CD4-positive, alpha-beta T cell treated with Interleukin-6 at 100 ng/mL for 8 hours (primary cell): ENCODE measurements at places on chromosomes 6 and 20.

DNA sequence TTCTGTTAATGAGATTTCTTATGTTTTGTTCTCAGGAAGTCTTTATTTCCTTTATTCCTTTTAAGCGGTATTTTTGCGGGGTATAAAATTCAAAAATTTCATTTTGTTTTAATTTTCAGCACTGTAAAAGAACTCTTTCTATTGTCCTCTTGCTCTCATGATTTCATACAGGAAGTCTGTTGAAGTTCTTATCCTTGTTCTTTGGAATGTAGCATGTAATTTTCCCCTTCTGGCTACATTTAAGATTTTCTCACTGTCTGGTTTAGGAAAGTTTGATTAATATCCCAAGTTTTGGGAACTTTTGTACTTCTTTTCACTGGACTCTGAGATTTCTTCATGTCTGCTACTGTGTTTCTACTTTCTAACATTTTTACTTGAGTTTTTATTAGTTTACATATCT is 581.4 kb upstream of the GJE1 start:
- no peak for DNase-seq

- DNase-seq: no peak
Measured at GRCh38 chr6:157695301-157696040, 127.6 kb upstream of the SNX9 start.

DNA sequence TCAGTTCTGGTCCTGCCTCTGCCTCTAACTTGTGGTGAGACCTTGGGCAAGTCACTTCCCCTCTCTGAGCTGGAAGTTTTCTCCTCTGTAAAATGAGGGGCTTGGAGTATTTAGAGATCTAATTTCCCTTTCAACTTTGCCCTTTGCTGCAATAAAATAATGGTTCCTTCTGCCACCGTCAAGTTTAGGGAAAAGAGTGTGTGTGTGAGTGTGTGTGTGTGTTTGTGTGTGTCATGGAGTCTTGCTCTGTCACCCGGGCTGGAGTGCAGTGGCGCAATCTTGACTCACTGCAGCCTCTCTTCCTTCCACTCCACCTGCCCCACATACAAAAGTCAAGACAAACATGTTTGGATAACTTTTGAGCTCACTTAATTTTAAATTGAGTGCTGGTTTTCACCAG is 39.2 kb upstream of the PIM1 start:
- no peak for DNase-seq

DNA sequence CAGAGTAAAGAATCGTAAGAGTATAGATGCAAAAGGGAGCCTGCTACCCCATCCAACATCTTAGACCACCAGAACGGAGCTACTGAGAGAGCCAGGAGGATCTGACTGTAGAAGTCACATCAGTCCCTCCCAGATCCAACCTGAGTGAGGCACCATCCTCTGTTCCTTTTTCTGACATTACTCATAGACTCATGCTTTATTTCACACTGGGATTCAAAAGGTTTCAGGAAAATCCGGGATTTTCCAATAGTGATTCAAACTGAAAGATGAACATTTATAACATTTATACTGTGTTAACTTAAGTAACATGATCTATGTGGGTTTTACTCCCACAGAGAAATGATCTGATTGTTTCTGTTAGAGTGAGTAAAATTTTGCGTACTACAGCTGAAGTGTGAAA is 868.6 kb upstream of the GJE1 start:
- no peak for DNase-seq

DNA sequence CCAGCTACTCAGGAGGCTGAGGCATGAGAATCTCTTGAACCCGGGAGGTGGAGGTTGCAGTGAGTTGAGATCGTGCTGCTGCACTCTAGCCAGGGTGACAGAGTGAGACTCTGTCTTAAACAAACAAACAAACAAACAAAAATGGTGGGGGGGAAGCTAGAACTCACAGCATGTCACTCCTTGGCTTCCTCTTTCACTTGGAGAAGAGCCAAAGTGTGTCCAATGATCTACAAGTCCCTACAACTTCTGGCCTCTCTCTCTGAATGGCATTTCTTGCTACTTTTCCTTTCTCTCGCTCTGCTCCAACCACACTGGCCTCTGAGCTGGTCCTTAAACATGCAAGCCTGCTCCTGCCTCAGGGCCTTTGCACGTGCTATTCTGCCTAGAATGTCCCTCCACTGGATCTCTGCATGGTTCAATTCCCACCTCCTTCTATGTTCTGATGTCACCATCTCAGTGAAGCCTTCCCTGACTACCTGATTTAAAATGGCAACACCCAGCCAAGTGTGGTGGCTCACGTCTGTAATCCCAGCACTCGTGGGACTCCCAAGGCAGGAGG is 8.1 kb downstream of the TLDC2 start:
- no peak for DNase-seq

DNA sequence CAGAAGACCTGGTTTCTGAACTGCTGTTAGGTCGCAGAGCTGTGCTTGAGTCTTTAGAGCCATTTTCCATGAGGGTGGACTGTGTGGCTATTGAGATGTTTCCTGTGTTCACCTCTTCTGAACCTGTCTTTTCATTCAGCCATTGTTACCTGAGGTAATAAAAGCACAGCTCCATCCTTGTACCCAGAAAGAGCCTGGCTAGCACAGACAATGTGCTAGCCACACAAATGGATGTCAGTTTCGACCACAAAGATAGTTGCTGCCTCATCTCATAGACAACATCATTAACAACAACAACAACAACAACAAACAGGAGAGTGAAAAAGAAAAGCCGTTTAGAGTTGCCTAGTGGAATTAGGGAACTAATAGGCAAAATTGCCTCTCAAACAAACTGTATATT is 114.7 kb downstream of the MYO6 start:
- DNase-seq: no peak

DNA sequence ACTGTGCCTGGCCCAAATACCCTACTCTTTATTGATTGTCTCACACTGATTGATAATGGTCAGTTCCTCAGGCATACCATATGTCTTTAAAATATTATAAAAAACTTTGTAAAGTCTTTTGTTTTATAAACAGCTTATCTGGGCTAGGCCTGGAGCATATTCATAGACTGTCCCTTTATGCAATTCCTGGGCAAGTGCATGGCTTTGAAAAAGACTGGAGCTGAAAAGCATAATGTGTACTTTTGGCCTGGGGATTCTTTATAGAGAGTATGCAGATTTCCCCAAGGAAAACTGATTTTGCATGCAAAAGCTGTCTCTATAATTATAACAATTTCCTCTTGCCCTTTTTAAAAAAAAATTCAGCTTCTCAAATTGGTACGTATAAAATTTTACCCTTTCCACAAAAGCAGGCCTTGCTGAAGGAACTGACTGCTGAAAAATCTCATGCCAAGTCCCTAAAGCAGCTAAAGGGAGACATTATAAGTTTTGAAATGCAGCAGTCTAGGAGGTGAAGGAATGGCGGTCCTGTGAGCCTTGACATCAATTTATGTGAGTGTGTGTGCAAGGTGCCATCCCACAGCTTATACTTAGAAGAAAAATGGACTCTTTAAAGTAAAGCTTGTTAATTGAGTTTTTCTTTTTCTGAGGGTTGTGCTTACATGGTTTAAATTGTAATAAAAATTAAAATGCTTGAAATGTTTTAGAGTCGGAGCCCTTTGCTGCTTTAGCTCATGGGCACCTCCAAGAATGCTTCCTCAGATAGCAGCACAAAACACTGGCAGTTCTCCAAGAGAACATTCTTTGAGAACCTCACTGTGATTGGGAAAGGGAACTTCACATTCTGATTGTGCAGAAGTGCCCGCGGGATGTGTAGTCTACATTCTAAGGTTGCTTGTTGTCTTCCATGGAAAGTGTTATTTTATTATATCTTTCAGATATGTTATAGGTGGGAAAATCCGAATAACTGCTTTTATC is 43.9 kb downstream of the PLCB4 start:
- DNase-seq: no peak

DNA sequence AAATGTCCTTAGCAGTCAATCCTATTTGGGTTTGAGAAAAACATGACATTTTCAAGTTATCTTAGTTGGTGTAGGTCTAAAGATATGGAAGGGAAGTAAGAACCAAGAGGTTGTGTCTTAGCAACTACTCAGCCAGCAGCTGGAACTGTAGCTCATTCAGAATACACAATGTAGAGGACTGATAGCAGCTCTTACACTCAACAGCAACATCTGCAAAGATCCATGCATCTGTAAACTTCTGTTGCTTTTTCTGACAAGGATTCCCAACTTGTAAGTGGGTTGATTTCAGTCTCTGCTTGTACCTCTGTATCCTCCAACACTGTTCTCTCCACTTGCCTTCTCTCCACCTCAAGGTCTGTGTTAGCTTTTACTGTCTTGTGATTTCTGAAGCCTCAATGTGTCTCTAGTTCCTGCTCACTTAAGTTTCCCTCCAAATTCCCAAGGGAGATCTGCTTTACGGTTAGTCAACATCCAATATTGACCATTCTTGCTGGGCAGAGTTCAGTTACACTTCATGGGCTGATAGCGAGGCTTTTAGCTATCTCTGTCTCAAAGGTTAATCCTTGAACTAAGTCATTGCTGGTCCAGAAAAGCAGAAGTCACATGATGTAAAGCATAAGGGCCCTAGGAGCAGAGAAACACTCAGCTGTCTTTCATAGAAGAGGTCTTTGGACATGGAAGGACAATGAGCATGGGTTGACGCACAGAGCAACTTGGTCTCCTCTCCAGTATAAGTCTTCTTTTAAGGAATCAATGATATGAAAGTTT is 71.6 kb upstream of the LGSN start:
- no peak for DNase-seq

DNA sequence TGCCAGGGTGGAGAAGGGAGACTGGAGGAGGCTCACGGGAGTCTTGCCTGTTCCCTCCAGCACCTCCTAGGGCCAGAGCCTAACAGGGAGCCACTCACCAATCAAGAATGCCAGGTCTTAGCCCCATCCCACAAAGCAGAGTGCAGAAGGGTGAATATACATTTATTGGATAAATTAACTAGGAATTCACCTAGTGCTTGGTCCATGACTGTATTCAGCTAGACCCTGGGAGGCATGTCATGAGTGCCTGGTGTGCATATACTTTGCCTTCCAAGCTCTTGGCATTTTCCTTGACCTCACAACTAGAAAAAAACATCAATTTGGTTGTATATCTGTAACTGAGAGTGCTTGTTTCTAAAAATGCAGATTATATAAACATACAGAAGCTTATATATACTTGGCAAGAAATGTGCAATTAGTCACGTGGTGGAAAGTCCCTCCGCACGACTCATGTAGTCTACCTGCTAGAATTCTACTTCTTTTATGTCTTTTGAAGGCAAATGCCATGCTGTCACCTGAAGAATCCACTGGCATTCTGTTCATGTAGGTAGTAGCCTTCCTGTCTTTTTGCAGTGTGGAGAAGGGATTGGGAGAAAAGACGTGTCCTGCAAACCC is 991.0 kb downstream of the KIF16B start:
- no peak for DNase-seq

DNA sequence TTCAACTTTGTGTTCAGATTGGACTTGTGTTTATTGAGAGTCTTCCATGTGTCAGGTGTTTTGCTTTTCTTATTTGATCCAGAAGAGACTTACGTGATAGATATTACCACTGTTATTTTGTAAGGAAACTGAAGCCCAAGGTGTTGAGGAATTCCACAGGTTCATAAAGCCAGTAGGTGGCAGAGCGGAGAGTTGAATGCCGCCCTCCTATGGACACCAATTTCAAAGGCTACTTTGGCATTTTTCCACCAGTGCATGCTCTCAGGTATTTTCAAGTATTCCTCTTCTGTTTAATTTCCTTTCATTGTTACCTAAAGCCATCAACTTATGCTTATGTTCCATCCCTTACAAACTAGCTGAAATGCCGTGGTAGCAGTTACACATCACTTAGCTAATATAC is 14.0 kb upstream of the COL10A1 start:
- DNase-seq: no peak

GRCh38 chr6:6709106-6709505 is 120.6 kb downstream of the LY86 start:
- no peak for DNase-seq

- no peak for DNase-seq
Measured at GRCh38 chr6:132209351-132209750, 191.9 kb downstream of the MOXD1 start.
